ENCODE measurements at places on chromosomes 3 and 15. TPM values are rescaled to one million over a fixed set of nuclear protein-coding genes. Genes with fewer than 3 reads are reported as not detected.

The CLDN1 gene
- 2.1 TPM for total RNA-seq

The IGSF10 gene
- 22.7 TPM for total RNA-seq

The ALS2CL gene
- total RNA-seq: 5.1 TPM

The ELL3 gene
- total RNA-seq: 2.3 TPM

The DGKG gene
- total RNA-seq: 1.8 TPM

The GOLGA8O gene
- 1.4 TPM for total RNA-seq

DNA sequence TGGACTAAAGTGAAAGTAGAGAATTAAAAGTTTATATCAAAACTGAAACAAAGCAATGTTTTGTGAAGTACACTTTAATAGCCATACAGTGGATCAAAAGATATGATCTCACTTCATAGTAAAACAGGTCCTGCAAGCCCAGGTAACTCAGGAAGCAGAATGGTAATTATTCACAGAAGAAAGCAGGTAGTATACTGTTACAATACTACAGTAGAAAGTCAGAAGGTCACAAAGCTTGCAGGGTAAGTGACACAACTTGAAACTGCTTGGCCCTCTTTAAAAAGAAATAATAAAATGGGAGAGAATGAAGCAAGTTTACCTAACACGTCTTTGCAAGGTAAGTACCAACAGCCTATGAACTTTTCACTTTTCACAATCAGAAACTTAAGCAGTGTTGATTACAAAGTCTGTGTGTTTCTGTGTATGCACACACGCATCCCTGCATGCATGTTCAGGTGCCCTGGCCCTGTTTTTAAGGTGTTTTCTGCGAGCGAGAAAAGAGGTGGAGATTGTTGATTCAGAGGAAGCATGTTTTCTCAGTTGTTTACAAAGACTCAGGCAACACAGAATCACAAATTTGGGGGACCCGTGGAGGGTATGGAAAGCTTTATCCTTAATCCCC lies at the start of gene NAALADL2:
NAALADL2 (plus strand) TSS at position 221 of the 622 bp plus-strand sequence.
- H3K36me3 ChIP-seq: no peaks in the 10 kb centered on the region

DNA sequence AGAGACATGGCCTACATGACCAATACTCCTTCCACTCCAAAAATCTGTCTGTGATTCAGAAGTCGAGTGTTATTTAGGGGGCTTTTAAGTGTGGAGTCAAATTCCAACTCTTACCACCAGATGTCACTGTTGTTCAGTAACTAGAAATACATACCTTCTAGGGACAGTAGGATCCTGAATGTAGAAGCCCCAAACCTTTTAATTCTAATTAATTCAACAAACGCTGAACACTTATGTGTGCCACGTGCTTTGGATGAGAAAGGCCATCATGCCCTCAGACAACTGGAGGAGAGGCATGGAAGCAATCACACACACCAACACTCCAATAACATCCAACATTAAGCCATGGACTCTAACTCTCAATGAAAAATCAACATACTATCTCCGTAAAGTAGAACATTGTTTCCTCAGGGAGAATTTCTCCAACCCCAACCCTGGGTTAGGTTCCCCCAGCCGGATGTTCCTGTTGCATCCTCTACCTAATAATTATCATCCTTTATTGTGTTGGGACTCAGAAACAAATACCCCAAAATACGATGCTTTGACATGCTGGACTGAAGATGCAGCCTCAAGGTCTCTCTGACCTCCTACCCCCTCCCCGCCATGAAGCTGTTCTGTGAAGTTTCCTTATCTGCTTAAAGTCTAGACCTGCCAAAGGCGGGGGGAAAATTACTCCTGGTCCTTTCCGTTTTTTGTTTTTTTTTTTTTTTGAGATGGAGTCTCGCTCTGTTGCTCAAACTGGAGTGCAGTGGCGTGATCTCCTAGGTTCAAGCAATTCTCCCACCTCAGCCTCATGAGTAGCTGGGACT lies 8.0 kb upstream of the CCDC13 start:
- H3K36me3 ChIP-seq: peaks cover 4% of the 10 kb centered on the region
- no peak overlapping the region for H3K27ac ChIP-seq
- no peak overlapping the region for H3K4me3 ChIP-seq
- no peaks in the 10 kb centered on the region for H3K27me3 ChIP-seq

DNA sequence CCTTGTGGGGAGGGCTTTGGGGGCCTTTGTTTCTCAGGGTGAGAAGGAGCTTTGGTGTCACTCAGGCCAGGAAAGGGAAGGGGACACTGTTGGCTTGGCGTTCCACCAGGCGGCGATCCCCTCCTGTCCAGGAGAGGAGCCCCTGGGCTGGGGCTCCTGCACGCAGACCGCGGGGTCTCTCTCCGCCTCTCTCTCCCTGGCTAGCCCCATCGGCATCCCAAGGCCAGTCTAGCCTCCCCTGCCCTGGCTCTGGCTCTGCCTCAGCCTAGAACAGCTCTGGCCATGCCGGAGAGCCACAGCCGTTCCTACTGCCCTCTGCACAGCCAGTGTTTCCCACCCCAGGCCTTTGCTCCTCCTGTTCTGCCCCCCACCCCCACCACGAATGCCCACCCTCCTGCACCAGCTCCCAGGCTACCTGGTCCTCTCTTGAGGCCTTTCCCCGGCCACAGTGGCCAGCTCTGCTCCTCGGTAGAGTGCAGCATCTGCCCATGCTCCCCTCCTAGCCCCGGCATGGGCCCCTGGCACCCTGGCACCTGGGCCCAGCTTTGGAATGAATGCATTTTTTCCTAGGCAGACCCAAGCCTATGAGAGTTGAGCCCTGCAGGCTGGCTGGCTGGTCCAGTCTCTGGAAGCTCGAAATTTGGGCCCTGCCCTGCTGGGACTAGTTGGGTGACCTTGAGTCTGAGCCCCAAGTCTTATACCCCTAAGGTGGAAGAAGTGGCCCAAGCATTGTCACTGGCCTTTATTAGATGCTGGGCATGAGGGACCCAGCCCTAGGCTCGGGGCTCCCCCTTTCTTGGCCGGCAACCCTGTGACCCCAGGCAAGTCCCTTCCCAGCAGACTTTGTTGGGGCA lies 2.4 kb downstream of the PLXNA1 start:
- H3K27me3 ChIP-seq: peaks cover 35% of the 10 kb centered on the region
- peaks cover 34% of the 10 kb centered on the region for H3K4me1 ChIP-seq
- H3K36me3 ChIP-seq: peaks cover 20% of the 10 kb centered on the region
- DNase-seq: no peak
- H3K27ac ChIP-seq: no peak overlapping the region
- peak overlapping the region; percentile 67 for H3K4me3 ChIP-seq

DNA sequence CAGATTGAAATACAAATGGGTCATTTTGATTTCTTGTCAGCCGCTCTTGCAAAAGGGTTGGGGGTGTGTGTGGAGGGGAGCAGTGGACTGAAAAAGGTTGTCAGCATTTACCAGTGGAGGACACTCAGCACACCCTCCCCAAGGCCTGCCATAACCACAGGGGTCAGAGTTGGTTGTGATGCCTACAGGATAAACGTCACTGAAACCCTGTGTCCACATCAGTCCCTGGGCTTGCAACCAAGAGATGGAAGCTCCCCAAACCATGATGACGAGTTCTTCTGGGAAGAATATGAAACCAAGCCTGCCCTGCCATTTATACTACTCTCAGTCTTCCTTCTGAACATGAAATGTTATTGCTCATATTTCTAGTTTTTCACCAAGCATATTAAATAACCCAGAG lies 54.0 kb upstream of the UMPS start:
- no peak overlapping the region for H3K4me3 ChIP-seq
- no peaks in the 10 kb centered on the region for H3K27me3 ChIP-seq
- H3K36me3 ChIP-seq: peaks cover 11% of the 10 kb centered on the region
- DNase-seq: no peak
- no peak overlapping the region for H3K27ac ChIP-seq

- H3K4me1 ChIP-seq: no peaks in the 10 kb centered on the region
- H3K27me3 ChIP-seq: no peaks in the 10 kb centered on the region
- H3K4me3 ChIP-seq: no peak overlapping the region
- no peak overlapping the region for H3K27ac ChIP-seq
- no peak for DNase-seq
Observed at GRCh38 chr3:40623567-40623966, 98.8 kb downstream of the ZNF621 start.

DNA sequence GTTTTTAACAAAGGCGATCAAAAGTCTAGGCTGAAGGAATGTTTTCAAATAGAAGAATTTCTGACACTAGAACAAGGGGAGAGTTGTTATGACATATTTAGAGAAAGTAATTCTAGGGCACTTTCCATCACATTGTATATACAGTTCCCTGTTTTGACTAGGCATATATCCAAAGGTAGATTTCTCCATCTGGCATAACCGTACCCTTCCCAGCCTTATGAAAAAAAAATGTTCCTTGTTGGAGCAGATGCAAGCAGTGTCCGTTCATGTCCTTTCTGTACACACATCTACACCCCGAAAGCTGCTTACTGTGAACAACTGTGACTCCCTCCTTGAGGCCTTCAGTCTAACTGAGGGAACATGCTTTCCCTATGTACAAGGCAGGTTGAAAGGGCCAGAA lies 271.7 kb upstream of the GBE1 start:
- H3K27me3 ChIP-seq: no peaks in the 10 kb centered on the region
- H3K36me3 ChIP-seq: no peaks in the 10 kb centered on the region
- no peak overlapping the region for H3K27ac ChIP-seq
- H3K4me3 ChIP-seq: no peak overlapping the region

GRCh38 chr15:68699881-68700454 lies 120.7 kb downstream of the ANP32A start:
- no peaks in the 10 kb centered on the region for H3K36me3 ChIP-seq
- no peak overlapping the region for H3K27ac ChIP-seq
- no peak overlapping the region for H3K4me3 ChIP-seq
- peaks cover 34% of the 10 kb centered on the region for H3K4me1 ChIP-seq
- DNase-seq: peak; percentile 23

- H3K4me3 ChIP-seq: no peak overlapping the region
- peaks cover 26% of the 10 kb centered on the region for H3K27me3 ChIP-seq
- no peak overlapping the region for H3K27ac ChIP-seq
- no peak for DNase-seq
Observed at GRCh38 chr3:124883766-124884473, 3.2 kb downstream of the ITGB5 start.

DNA sequence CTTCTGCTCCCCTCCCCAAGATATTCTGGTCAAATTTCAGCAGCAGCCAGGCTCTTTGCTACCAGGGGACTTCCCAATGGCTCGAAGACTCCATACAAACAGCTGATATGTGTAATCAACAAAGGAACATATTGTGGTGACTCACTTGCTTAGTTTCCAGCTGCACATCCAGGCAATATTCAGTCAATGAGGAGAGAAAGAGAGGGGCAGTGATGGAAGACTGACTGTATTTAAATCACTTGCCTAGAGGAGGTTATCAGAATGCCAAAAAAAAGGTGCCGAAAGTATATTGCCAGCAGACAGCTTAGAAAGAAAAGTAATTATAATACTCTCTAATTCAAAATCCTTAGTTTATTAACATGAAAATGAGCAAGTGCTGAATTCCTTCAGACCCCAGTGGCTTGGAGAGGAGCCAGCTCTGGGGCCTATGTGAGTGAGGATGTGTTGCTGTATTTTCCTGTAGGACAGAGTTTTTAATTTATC lies 236.5 kb downstream of the LRTM1 start:
- no peak overlapping the region for H3K4me3 ChIP-seq
- peaks cover 6% of the 10 kb centered on the region for H3K4me1 ChIP-seq
- peak overlapping the region; percentile 22 for H3K27ac ChIP-seq
- no peaks in the 10 kb centered on the region for H3K36me3 ChIP-seq
- peak; percentile 86 for DNase-seq

DNA sequence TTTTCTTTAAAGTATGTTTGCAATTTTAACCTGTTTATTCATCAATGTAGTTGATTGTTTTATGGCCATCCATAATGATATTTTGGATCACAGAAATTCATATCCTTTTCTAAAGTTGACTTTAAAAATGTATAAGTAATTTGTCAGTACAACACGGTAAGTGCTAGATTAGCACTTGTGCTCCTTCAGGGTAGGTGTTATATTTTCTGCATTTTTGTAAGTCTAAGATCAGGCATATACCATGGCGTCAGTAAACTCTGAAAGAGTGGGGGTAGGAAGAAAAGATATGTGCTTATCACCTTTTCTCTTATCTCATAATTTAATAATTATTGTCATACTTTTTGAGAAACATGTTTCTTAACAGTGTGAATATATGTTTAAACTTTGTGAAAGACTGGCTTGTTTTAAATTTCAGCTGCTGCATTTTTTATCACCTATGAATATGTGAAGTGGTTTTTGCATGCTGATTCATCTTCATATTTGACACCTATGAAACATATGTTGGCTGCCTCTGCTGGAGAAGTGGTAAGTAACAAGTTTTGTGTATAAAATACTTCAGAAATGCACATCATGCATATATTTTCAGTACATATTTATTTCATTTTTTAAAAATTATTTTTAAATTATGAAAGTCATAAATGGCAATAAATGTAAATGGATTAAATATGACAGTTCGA lies 22.1 kb downstream of the SLC25A26 start:
- no peak overlapping the region for H3K4me3 ChIP-seq
- peaks cover 12% of the 10 kb centered on the region for H3K36me3 ChIP-seq
- H3K27ac ChIP-seq: no peak overlapping the region
- DNase-seq: no peak
- H3K4me1 ChIP-seq: no peaks in the 10 kb centered on the region
- no peaks in the 10 kb centered on the region for H3K27me3 ChIP-seq

DNA sequence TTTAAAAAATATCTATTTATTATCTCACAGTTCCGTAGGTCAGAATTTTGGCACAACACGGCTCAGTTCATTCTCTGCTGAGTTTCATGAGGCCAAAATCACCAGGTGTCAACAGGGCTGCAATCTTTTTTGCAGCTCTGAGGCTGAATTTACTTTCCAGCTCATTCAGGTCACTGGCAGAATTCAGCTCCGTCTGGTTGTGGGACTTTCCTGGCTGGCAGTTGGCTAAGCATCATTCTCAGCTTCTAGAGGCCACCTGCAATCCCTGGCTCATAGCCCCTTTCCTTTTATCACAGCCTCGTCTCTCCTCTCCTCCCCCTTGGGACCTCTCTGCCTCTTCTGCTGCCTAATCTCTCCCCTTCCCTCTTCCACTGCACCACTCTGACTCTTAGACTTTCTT lies 174.0 kb upstream of the WNT5A start:
- H3K4me1 ChIP-seq: peaks cover 5% of the 10 kb centered on the region
- H3K4me3 ChIP-seq: no peak overlapping the region
- no peaks in the 10 kb centered on the region for H3K36me3 ChIP-seq
- no peaks in the 10 kb centered on the region for H3K27me3 ChIP-seq
- DNase-seq: peak; percentile 84

DNA sequence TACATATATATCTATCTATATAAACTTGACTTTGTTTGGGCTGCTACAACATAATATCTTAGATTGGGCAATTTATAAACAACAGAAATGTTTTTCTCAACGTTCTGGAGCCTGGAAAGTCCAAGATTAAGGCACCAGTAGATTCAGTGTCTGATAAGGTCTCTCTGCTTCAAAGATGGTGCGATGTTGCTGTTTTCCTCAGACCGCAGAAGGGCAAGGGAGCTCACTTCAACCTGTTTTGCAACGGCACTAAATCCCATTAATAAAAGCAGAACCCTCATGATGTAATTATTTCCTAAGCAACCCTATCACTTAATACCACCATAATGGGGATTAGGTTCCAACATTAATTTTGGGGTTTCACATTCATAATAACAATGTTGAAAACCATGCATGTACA lies 1134.8 kb downstream of the NSUN3 start:
- H3K36me3 ChIP-seq: no peaks in the 10 kb centered on the region
- H3K27me3 ChIP-seq: no peaks in the 10 kb centered on the region
- H3K4me1 ChIP-seq: no peaks in the 10 kb centered on the region
- no peak for DNase-seq
- H3K4me3 ChIP-seq: no peak overlapping the region
- no peak overlapping the region for H3K27ac ChIP-seq

- H3K36me3 ChIP-seq: peaks cover 6% of the 10 kb centered on the region
- H3K4me3 ChIP-seq: no peak overlapping the region
- no peaks in the 10 kb centered on the region for H3K27me3 ChIP-seq
- no peak overlapping the region for H3K27ac ChIP-seq
- H3K4me1 ChIP-seq: no peaks in the 10 kb centered on the region
Observed at GRCh38 chr15:57205996-57206395, 170.3 kb upstream of the CGNL1 start.

- peaks cover 6% of the 10 kb centered on the region for H3K27me3 ChIP-seq
- no peaks in the 10 kb centered on the region for H3K36me3 ChIP-seq
- no peaks in the 10 kb centered on the region for H3K4me1 ChIP-seq
- no peak for DNase-seq
Observed at GRCh38 chr3:126277629-126278378, 79.4 kb downstream of the KLF15 start.

Data from muscle of leg (tissue), 16 donors.